ENCODE measurements at places on chromosomes 1 and 21.

- DNase-seq: no peak
Measured at GRCh38 chr21:32666258-32666657, 54.1 kb upstream of the CFAP298 start.

DNA sequence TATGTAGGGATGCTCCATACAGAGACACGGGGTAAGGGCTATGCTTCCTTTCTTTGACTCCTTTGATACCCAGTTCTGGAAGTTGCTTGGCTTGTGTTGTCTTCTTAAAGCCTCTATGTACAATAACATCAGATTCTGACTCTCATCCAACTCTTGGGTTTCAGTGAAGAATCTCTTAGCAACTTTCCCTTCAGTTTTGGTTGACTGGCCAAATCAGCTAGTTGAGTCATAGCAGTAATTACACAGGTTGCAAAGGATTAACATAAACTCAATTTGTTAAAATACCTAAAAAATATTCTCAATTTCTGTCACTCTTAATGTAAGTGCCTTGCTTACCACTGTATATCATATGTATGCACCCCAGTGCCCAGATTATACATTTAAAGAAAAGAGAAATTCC lies 9.2 kb downstream of the CD1E start:
- DNase-seq: no peak

DNA sequence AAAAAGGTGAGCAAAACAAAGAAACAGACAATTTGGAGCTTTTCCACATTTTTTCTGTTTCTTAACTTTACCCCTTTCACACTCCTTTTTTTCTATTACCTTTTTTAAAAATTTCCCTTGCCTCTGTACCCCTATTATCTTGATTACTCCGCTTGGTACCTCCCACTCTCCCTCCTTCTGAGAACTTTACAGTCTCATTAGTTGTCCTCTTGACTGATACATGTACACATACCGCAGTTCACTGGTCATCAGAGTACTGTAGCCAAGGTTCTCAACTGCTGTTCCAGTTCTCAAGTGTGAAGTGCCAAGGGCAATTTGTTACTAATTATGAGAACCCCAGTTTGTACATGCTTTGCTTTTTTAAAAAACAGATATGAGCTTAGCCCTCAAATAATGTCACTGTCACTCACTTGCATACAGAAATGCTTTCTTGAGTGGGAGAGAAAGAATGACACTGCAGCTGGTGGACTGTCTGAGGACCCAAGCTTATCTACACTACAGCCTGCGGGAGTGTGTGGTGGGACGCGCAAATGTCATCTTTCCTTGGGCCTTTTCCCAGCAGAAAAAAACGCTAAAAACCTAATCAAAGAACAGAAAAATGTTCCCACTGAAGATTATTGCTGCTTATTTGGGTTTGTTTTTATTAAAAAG lies 160.8 kb downstream of the DISP1 start:
- no peak for DNase-seq

GRCh38 chr1:36420836-36421317 lies 23.2 kb upstream of the LSM10 start:
- DNase-seq: peak; percentile 91

DNA sequence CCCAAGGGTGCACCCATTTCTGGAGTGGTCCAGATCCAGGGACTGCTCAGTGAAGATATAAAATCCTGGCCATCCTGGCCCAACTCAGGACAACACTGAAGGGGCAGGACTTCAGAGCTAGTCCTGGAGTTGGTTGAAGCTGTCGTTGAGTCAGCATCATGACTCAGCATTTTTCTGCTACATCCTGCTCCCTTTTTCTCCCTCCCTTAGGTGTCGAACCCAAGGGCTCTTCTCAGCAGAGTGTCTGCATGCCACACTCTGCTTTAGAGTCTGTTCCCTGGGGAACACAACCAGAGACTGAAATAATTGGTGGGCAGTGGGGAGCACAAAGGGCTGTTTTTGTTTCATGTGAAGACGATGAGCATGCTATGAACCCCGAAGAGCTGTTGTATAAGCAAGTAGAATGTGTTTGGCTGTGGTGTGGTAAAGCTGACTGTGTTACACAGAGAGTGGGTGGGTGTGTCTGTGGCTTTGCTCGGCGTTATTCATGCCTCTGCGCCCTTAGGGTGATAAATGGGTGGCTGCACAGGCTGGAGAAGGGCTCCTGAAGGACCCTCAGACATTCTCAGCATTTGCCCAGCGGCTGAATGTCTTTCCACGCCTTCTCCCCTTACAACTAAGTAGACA lies 167.2 kb downstream of the CYYR1 start:
- DNase-seq: no peak

DNA sequence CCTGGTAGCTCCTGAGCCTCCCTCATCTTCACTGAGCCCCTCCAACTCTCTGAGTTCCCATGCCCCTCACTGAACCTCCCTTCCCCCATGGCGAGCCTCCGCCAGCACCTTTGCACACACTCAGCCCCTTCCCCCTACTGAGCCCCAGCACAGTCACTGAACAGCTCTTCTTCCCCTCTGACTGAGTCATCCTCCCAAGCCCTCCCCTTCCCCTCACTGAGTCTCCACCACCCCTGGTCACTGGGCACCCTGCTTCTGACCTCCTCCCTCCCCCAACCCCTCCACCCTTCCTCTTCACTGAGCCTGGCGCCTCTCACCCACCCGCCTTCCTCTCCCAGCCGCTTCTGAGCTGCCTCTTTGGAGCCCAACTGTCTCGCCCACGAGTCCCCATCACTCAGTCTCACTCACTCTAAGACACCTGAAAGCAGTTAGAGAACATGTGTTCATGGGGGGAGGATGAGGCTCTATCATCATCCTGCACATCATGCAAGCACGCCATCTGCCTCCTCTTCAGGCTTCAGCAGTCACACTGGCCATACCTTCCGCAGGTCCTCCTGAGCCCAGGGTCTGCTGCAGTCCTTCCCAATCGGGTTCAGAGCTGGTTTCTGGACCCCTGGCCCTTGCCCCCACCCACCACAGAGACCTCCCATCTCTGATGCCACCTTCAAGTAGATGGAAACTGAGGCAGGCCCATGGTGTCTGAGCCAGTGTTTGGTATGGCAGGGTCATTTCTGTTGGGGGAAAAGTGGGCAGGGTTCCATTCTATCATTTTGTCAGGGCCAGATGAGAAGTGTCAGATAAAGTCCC lies 2.0 kb upstream of the TRNP1 start:
- DNase-seq: no peak

DNA sequence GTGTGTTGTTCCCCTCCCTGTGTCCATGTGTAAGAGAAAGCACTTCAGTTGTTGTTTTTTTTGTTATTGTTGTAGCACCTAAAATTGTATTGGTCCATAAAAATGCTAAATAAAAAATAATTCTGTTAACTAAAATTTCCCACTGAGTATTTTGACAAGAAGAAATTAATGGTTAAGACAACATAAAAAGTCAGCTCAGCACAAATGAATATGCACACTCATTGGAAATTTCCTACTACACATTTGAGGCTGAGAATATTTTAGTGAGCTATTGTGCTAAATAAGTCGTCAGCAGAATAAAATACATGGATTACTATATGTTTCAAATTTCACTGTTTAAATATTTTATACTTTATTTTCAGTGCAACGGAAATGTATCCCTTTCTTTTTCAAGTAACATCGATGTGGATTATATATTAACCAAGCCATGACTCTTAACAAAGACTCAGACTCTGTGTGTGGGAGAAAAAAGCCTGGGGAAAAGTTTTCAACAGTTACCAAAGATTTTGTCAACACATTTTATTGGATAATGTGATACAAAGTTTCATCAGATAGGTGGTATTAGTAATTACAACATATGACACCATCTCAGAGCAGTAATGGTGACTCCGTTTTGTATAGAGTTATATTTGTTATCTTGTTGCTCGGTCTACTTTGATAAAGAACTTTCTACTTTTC lies 63.4 kb downstream of the LYPLAL1 start:
- DNase-seq: no peak

DNA sequence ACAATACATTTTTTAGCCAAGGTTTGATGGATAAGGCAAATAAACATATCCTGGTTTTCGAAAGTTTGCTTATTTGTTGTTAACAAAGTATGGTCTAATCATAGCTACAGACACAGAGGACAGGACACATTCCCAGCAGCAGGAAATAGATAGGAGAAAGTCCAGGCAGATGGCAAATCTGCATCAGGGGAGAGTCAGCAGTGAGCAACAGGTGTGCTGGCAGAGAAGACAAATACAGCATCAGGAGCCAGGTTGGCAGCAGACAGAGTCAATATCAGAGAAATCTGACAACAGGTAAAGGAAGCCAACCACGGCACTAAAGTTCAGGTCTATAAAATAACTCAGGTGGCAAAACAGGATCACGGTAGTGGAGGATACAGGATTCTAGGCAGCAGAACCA lies 210.7 kb upstream of the PTBP2 start:
- no peak for DNase-seq

DNA sequence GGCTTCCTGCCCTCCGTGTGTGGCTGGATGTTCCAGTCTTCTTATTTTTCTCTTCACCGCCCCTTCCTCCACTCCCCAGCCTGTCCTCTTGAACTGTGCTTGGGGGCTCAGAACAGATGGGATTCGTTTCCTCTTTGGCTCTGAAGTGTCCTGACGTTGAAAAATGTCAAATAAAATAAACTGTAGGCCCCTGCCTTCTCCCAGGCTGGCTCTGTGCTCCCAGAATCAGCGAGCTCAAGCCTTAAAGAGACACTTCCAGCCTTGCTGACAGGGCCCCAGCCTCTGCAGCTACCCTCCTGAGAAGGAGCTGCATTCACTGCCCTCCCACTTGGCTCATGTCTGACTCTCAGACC lies 104.2 kb upstream of the IPO9 start:
- DNase-seq: no peak

DNA sequence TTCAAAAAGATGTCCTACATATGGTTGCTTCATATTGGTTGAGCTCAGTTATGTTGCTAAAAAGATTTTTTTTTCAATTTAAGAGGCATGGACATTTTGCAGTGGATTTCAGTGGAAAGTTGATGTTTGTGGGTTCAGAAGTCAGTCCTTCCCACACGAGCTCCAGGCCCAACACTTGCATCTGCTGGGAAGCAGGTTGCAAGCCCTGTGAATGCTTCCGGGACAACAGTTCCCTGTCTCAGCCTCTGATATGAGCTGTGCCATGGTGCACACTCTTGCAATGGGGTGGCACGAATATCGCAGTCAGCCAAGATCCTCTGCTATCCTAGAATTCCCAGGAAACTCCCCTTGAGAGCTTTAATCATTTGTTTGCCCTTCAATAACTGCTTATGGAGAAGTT lies 30.3 kb upstream of the ABCG1 start:
- DNase-seq: no peak

DNA sequence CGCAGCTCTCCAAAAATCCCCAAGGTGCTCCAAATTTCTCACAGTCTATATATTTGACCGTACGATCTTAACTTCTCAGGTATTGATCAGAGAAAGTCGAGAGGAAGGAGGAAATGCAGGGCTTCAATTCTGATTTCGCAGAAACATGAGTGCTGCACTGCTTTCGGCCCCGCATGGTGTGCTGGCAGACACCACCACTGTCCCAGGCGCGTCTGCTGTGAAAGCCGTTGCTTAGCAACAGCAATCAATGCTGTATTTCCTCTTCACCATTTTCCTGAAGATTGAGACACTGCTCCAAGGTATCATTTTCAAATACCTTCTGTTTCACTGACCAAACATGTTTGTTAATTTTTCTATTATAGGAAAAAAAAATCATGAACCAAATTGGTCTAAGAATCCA lies 296.3 kb downstream of the SMYD3 start:
- DNase-seq: no peak

DNA sequence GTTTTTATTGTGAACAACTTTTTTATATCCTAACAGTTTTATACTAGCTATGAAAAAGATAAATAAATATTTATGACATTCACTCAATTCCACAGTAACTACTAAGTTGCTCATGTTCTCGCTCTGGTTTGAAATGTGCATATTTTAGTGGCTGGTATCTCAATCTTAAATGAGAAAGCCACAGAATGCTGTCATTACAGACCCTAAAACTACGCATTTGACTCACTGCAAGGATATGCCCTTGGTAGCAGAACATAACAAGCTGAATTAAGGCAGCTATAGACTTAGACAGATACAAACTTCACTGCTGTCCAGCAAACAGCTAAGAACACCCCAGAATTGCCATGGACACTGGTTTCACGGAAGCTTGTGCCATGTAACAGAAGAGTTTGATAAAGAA lies 19.0 kb downstream of the DAB1 start:
- DNase-seq: no peak

- no peak for DNase-seq
Measured at GRCh38 chr1:84467298-84467697, 11.8 kb upstream of the RPF1 start.

DNA sequence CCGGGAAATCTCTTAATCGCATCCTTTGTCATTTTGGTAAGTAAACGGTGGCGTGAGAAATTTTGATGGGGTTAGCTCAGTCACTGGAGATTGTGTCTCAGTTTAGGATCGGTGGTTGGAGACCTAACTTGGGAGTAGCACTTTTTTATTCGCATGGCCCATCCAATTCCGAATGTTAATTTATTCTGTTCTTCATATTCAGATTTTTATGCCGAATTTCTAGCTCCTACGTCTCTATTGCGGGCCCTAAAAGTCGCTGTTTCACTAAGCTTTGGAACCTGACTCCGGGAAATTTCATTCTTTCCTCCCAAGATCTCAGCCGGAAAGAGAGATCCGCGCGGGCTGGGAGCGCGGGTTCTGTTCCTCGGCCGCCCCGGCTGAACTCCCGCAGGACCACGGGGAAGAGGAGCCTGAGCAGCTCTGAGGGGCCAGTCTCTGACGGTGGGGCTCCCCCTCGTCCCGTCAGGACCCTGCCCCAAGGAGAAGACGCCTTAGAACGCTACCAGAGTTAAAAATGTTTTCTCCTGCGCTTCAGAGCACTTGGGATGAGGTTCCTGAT lies 279.7 kb downstream of the FAM72C start:
- no peak for DNase-seq

- DNase-seq: no peak
Measured at GRCh38 chr1:1039145-1039910, 19.4 kb downstream of the AGRN start.

DNA sequence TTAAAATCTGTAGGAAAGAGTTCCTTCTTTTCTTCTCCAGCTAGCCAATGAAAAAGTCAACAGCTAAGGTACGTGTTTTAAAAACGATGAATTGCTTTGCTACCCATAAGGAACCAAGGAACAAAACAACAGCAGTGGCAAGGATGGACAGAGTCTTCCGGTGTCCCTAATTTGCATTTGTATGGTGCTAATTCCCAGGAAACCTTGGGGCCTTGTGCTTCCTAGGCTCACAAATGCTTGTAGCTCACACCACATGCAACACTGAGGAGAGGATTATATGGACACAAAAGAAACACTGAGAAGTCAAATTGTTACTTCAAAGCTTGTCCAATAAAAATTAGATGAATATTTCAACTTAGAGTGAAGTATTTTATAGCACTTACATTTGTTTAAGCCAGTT lies 1.8 kb upstream of the PGBD5 start:
- no peak for DNase-seq

GRCh38 chr1:153963850-153964331 lies 554 bp upstream of the SLC39A1 start:
- no peak for DNase-seq

- no peak for DNase-seq
Measured at GRCh38 chr1:245466261-245466660, 311.5 kb downstream of the KIF26B start.

DNA sequence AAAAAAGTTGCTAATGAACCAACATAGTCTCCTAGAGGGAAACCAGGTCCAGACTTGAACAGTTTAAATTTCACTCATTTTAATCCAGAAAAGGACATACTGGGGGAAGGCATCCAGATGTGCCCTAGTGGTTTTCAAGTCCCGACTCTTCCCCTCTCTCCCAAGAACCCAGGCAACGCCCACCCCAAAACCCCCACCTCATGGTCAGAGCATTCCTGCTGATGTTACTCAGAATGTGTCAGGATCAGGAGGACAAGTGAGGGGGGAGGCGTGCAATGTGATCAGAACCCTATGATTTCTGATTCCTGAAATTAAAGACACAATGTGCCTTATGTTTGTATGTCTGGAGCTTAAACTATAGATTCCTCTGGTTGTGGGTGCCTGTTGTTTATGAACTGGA lies 1.6 kb upstream of the CTSK start:
- no peak for DNase-seq
